Peyer's patch (tissue), 4 donors: ENCODE measurements at places on chromosomes 7 and 10. TPM values are rescaled to one million over a fixed set of nuclear protein-coding genes. Genes with fewer than 3 reads are reported as not detected.

DNA sequence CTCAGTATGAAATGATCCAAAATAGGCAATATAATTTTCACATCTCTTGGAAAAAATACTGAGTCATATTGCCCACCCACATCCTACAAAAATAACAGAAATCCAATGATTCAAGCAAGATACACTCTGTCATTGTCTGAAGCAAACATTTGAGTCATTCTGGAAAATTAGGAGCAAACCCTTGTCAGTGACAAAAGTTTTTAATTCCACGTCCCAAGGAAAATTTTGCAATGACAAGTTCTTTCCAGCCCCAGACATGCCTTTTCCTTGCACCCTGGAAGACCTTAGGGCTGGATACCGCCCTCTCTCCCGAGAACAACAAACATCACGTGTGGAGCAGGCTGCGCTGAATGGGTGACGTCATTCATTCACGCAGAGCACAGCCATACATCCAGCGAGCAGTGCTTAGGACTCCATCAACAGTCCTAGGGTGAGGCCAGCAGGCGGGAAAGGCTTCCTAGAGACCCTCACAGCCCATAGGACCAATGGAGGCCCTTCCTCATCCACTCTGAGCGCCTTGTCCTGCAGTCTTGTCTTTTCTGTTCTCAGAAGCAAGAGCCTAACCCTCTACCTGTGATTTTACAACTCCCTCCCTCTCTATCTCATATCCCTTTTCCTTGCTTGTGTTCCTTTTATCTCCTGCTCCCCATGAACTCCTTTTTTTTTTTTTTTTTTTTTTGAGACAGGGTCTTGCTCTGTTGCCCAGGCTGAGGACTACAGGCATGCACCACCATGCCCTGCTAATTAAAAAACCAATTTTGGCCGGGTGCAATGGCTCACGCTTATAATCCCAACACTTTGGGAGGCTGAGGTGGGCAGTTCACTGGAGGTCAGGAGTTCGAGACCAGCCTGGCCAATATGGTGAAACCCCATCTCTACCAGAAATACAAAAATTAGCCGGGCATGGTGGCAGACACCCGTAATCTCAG, 23.5 kb upstream of the KDM7A start:
- no peaks in the 10 kb centered on the region for H3K27me3 ChIP-seq
- DNase-seq, result no peak
- no peaks in the 10 kb centered on the region for H3K4me1 ChIP-seq
- H3K36me3 ChIP-seq, result no peaks in the 10 kb centered on the region

DNA sequence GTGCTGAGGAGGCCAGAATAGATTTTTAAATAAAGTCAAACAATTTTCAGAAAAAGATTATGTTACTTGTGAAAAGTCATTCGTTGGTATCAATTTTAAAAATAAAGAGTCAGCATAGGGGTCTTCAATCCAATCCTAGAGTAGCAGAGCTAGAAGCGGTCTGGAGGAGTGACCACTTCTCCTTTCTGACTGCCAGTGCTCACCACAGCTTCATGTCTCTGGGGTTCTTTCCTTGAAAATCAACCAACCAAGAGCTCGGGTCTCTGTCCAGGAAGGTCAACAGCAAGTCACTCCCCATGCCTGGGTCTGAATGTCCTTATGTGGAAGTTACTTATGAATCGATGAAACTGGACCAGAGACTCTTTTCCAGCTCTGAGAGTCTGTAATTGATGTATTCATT, 14.3 kb downstream of the PTPRN2 start:
- H3K4me3 ChIP-seq, result no peak overlapping the region
- H3K27ac ChIP-seq, result no peak overlapping the region
- DNase-seq, result no peak
- H3K36me3 ChIP-seq, result no peaks in the 10 kb centered on the region
- H3K4me1 ChIP-seq, result no peaks in the 10 kb centered on the region

DNA sequence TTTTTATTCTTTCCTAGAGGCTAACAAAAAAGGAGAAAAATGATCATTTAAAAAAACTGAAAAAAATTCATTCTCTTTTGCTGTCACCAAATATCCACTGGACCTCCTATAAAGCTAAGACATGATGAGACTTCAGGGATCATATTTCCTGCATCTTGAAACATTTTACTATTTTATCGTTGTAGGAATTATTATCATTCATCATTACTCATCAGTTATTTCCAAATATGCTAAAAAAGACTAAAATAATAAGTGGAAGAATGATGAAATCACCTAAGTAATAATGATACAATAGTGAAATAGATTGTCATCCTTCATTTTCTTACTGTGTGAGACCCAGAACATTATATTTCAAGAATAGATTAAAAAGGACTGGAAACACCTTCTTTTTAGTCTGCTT, 28.3 kb downstream of the TAF3 start:
- H3K4me3 ChIP-seq, result no peak overlapping the region
- H3K27ac ChIP-seq, result no peak overlapping the region
- DNase-seq, result no peak

DNA sequence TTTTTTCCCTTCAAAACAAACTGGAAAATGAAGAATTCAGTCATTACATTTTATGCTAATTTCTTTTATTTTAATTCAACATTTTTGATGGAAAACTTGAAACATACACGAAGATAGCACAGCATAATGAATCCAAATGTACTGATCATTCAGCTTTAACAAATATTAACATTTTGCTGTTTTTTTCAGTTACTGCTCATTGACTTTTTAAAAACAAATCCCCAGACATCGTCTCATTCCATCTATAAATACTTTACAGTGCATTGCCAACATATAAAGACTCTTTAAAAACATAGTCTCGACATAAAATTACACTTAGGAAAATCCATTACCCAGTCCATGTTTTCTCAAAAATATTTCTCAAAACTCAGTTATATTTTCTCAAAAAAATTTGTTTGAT, 452.3 kb downstream of the GALNT17 start:
- no peaks in the 10 kb centered on the region for H3K36me3 ChIP-seq
- H3K4me1 ChIP-seq, result no peaks in the 10 kb centered on the region
- no peaks in the 10 kb centered on the region for H3K27me3 ChIP-seq
- DNase-seq, result no peak

- H3K27ac ChIP-seq, result no peak overlapping the region
- H3K4me1 ChIP-seq, result no peaks in the 10 kb centered on the region
- no peak overlapping the region for H3K4me3 ChIP-seq
- peak; percentile 16 for DNase-seq
- H3K36me3 ChIP-seq, result no peaks in the 10 kb centered on the region
Measured at GRCh38 chr10:131018886-131019500, 292.5 kb downstream of the TCERG1L start.

GRCh38 chr10:113099431-113100183, 149.6 kb downstream of the TCF7L2 start:
- no peaks in the 10 kb centered on the region for H3K4me1 ChIP-seq
- DNase-seq, result no peak
- no peak overlapping the region for H3K4me3 ChIP-seq
- no peak overlapping the region for H3K27ac ChIP-seq

DNA sequence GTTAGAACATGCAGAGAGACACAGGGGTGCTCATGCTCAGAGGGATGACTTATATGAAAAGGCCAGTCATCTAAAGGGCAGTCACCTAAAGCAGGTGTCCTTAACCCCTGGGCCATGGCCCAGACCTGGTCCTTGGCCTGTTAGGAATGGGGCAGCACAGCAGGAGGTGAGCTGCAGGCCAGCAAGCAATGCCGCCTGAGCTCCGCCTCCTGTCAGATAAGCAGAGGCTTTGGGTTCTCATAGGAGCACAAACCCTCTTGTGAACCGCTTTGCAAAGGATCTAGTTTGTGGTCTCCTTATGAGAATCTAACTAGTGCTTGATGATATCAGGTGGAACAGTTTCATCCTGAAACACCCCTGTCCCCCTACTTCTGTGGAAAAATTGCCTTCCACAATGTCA, 14.5 kb downstream of the ANKRD7 start:
- H3K36me3 ChIP-seq, result no peaks in the 10 kb centered on the region
- H3K27me3 ChIP-seq, result no peaks in the 10 kb centered on the region
- DNase-seq, result no peak
- no peaks in the 10 kb centered on the region for H3K4me1 ChIP-seq
- no peak overlapping the region for H3K4me3 ChIP-seq

DNA sequence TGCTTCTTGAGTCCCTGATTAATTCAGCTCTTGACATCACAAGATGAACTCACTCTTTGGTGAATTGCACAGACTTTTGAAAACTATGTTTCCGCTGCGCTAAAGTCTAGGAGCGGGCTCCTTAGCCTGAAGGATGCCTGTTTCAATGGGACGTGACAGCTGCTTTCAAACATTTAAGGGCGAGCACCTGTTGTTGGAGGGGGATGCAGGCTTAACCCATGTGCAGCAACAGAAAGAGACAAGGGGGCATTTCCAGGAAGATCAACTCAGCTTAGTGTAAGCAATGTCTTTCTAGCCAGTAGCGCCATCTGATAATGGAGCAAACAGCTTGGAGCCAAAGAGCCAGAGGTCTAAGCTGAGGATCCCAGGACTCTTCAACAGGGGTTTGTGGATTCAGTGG, 8.4 kb upstream of the PFKFB3 start:
- H3K27me3 ChIP-seq, result no peaks in the 10 kb centered on the region
- no peak overlapping the region for H3K4me3 ChIP-seq
- H3K4me1 ChIP-seq, result peaks cover 8% of the 10 kb centered on the region
- no peaks in the 10 kb centered on the region for H3K36me3 ChIP-seq
- DNase-seq, result no peak
- no peak overlapping the region for H3K27ac ChIP-seq

GRCh38 chr7:135263321-135263970, 29.8 kb downstream of the STRA8 start:
- no peaks in the 10 kb centered on the region for H3K36me3 ChIP-seq
- no peak overlapping the region for H3K4me3 ChIP-seq
- no peak for DNase-seq
- H3K27ac ChIP-seq, result no peak overlapping the region

- no peak overlapping the region for H3K4me3 ChIP-seq
- no peaks in the 10 kb centered on the region for H3K4me1 ChIP-seq
- no peak for DNase-seq
- H3K27me3 ChIP-seq, result no peaks in the 10 kb centered on the region
- H3K36me3 ChIP-seq, result no peaks in the 10 kb centered on the region
Measured at GRCh38 chr7:83065714-83066113, 97.0 kb downstream of the PCLO start.

DNA sequence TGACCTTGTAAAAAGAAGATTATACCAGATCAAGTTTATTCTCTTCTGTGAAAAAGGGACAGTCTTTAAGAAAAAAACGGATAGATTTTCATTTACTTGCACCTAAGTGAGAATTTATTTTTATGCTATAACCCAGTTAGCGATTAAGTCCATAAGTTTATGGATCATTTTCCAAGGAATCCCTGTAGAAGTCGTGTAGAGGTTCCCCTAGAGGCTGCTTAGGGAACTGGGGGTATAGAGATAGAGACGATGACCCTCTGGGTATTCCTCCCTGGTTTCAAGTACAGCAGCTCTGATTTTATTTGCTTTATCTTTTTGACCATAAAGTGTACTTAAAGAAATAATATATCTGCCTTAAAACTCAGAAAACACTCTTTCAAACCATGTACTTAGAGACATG, 648.4 kb upstream of the LRRTM3 start:
- no peak overlapping the region for H3K4me3 ChIP-seq
- H3K4me1 ChIP-seq, result no peaks in the 10 kb centered on the region
- H3K27ac ChIP-seq, result no peak overlapping the region

DNA sequence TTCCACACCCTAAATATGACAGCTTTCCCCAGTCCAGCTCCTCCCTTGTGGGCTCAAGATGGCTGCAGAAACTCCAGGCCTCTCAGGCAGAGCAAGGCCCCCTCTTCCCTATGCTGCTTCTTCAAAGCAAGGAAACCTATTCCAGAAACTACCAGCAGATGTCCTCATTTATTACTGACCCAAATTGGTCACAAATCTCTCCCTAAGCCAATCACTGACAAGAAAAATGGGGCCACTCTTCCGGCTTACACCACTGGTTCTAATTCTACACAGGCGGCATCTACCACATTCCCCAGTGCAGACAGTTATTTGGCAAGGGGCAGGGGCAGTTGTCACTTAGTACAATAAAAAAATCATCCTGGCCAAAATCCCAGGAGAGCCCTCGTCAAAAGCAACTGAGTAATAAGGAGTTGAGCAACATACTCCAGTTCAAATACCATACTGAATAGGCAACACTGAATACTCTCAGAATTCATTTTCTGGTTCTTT, 150.4 kb downstream of the SFMBT2 start:
- peak; percentile 35 for DNase-seq
- H3K27ac ChIP-seq, result peak overlapping the region; percentile 7
- H3K4me1 ChIP-seq, result no peaks in the 10 kb centered on the region

DNA sequence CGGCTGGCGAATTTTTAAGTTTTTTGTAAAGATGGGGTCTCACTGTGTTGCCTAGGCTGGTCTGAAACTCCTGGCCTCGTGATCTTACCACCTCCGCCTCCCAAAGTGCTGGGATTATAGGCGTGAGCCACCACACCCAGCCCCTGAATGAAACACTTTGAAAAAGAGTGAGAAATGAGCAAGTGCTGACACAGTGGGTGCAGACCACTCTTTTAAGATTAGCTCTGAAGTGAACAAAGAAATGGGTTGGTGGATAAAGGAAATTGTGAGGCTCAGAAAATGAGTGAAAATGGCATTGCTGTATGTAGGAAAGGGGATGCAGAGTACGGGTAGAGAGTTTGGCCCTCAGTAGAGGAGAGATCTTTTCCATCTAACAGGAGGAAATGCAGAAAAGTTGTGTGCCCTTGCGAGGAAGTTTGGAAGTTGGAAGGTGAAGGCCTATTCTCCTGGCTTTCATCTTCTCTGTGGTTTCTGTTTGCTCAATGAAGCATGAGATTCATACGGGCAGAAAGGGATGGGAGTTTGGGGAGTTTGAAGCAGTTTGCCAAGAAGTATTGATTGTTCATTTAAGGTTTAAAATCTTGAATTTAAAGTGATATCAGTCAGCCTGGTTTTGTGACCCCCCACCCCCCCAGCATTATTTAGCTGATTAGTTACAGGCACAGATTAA, 11.0 kb downstream of the MAPK8 start:
- H3K27me3 ChIP-seq, result no peaks in the 10 kb centered on the region
- DNase-seq, result no peak
- H3K27ac ChIP-seq, result no peak overlapping the region
- H3K36me3 ChIP-seq, result no peaks in the 10 kb centered on the region

The CYP26C1 gene
- not detected for total RNA-seq

The FFAR4 gene
- total RNA-seq, result 2.3 TPM

The TAS2R39 gene
- not detected for total RNA-seq

The SRGN gene
- total RNA-seq, result 113 TPM

The SKAP2 gene
- 32.2 TPM for total RNA-seq

The GRM8 gene
- not detected for total RNA-seq

The PIP gene
- not detected for total RNA-seq

The MICU1 gene
- total RNA-seq, result 82.5 TPM

The PAXIP1 gene
- 19.4 TPM for total RNA-seq
